ENCODE measurements at places on chromosomes 4 and X.

- DNase-seq = no peak
Measured at GRCh38 chr4:105741548-105741947, 33.0 kb downstream of the GSTCD start.

GRCh38 chrX:1103360-1103759, 109.1 kb downstream of the CRLF2 start:
- no peak for DNase-seq

GRCh38 chr4:140168474-140168873, 14.5 kb upstream of the MAML3 start:
- no peak for DNase-seq

DNA sequence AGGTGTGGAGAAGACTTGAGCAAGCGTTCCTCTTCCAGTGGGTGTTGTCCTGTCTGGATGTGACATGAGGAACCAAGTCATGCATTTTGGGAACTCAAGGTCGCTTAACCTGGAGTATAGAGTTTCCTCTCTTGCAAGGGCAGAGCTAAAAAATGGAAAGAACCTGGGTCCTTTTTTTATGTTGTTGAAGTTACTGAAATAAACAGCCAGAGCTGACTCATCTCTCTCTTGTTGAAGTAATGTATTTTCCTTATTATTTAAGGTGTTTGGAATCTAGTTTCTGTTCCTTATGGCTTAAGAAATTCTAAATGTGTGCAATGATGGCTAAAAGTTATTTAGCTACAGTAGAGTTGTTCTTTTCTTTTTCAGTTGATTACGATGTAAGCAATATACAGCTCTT, 314.5 kb downstream of the CAMK2D start:
- no peak for DNase-seq

GRCh38 chrX:9708923-9709553, 56.6 kb downstream of the GPR143 start:
- peak; percentile 63 for DNase-seq

- DNase-seq = no peak
Measured at GRCh38 chrX:95290455-95290854, 1394.2 kb upstream of the DIAPH2 start.

DNA sequence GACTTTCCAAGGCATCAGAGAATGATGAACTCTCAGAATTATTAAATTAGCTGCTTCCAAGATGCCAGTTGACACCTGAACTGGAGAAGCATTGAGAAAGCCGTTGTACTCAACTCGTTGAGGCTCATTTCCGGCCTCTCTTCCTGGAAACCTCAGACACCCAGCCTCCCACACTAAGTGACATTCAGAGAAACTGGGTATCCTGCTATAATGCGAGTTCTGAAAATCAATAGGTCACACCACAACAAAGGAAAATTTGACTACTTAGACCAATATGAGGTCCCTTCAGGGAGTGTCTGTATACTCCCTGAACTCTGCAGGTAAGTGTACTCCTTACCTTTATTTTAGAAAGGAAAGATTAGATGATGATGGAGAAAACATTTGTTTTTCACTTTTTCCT, 51.2 kb downstream of the ENPEP start:
- no peak for DNase-seq

DNA sequence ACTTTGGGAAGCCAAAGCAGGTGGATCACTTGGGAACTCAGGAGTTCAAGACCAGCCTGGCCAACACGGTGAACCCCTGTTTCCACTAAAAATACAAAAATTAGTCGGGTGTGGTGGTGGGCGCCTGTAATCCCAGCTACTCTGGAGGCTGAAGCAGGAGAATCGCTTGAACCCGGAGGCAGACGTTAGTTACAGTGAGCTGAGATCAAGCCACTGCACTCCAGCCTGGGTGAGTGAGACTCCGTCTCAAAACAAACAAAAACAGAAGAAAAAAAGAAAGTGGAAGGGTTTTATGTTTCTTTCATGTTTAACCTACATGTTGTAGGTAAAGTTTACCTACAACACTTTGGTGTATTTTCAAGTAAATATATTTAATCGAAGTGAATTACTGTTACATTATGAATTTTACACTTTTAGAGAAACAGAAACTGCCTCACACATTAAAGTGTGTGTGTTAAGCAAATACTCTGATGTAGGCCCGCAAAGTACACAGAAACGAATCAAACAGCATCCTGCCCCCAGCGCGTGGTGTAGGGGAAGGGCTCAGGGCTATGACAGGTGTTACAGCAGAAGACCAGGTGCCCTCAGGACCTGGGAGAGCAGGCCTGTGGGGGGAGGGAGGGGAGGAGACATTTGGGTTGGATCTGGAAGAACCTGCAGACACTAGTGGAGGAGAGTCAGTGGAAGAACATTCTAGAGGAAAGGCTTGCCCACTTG, 39.0 kb downstream of the PTTG2 start:
- no peak for DNase-seq

GRCh38 chr4:84597450-84597849, 14.5 kb downstream of the CDS1 start:
- DNase-seq = no peak

- no peak for DNase-seq
Measured at GRCh38 chr4:55346851-55347255, 811 bp downstream of the SRD5A3 start.

GRCh38 chr4:180099957-180100356, 2143.2 kb upstream of the TENM3 start:
- no peak for DNase-seq

DNA sequence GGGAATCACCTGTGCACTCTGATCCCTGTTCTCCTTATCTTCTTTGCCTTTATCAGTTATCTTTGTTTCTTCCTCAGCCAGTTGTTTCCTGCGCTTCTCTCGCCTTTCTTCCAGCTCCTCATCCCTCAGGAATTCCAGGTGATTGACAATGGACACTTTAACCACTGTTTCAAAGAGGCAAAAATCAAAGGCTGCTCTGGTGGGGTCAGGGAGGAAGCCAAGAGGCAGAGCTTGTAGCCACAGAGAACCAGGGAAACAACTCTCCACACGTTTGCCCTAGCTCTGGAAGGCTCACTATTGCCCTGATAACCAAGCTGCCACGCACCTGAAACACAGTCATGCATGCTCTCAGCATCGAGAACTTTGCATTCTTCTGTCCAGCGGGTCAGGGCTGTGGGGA, 124.5 kb upstream of the HSD17B10 start:
- DNase-seq = no peak

DNA sequence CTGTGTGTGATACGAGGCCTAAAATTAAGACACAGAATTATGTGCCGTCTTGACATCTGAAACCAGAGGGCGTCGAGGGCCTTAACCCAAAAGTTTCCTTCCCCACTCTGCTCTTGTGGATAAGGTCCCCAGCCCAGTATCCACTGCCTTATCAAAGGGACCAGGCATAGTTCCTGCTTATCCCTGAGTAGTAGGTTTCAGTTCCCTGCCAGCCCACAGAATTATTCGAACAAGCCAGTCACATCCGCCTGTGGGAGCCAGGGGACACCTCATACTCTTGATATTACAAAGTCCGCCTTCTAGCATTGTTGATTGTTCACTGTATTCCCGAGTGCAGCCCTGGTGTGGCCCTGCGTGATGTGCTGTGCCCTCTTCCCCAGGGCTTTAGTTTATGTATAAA, 5.4 kb upstream of the MMRN1 start:
- no peak for DNase-seq

- DNase-seq = no peak
Measured at GRCh38 chr4:142402900-142403299, 443.2 kb downstream of the INPP4B start.

- DNase-seq = no peak
Measured at GRCh38 chr4:110917835-110918234, 295.0 kb upstream of the PITX2 start.

GRCh38 chr4:7842384-7843279, 97.0 kb downstream of the AFAP1 start:
- no peak for DNase-seq

GRCh38 chr4:93730760-93731159, 97.8 kb upstream of the ATOH1 start:
- no peak for DNase-seq

- no peak for DNase-seq
Measured at GRCh38 chr4:76954489-76954888, 4.9 kb downstream of the SEPTIN11 start.

- DNase-seq = no peak
Measured at GRCh38 chrX:118644378-118644777, 83.0 kb upstream of the IL13RA1 start.

- DNase-seq = no peak
Measured at GRCh38 chr4:69836287-69836686, 23.7 kb downstream of the SULT1E1 start.

GRCh38 chrX:80316526-80316925, 103.7 kb upstream of the TENT5D start:
- DNase-seq = no peak

DNA sequence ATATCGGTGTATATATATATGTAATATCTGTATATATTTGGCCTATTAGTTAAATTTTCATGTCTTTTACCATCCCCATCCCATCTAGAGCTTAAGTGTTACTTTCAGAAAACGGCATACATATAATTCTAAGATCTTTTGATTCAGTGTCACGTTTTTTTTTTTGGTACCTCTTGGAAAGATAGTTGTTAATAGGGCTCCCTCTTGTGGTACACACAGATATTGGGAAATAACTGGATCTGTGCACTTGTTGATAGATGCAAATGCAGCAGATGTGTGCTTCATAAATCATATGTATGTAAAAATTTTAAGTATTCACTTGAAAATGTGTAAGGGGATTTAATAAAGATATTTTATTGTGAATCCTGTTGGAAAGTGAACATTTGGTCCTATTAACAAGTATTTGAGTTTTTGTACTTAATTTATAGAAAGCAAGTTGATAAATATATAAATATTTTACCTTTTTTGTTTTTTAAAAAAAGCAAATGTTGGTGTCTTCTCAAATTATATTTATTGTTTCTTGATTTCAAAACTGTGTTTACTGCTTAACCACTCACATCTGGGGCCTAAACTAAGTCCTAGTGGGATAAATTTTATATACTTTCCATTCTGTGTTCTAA, 74.7 kb downstream of the PAQR3 start:
- no peak for DNase-seq

GRCh38 chr4:183424109-183424744, 20.2 kb upstream of the CDKN2AIP start:
- no peak for DNase-seq

DNA sequence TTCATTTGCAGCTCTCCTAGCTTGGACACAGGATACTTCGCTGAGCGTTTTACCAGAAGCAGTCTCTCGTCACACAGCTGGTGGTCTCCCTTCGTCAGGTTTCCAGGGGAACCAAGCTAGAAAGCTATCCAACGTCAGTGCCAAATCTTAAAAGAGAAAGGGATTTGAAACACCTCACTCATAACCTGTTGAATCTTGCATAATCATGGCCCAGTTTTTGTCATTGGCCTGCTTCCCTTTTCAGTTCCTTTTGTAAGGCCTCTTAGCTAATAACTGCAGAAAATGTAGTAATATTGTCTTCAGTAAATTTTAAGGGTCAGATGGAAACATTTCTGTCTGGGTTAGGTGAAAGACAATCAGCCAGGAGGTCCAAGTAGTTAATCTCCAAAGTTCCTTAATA, 22.0 kb downstream of the RAB39B start:
- DNase-seq = no peak

GRCh38 chr4:105461621-105462382, 12.1 kb downstream of the PPA2 start:
- no peak for DNase-seq

All from GM19239 (cell line).